Activated naive CD4-positive, alpha-beta T cell treated with anti-CD3 and anti-CD28 coated beads for 36 hours (primary cell): ENCODE measurements at places on chromosomes 12 and 14. TPM values are rescaled to one million over a fixed set of nuclear protein-coding genes. Genes with fewer than 3 reads are reported as not detected.

- no peak for DNase-seq
These were observed 35.1 kb downstream of the ST8SIA1 start for GRCh38 chr12:22299294-22299912.

DNA sequence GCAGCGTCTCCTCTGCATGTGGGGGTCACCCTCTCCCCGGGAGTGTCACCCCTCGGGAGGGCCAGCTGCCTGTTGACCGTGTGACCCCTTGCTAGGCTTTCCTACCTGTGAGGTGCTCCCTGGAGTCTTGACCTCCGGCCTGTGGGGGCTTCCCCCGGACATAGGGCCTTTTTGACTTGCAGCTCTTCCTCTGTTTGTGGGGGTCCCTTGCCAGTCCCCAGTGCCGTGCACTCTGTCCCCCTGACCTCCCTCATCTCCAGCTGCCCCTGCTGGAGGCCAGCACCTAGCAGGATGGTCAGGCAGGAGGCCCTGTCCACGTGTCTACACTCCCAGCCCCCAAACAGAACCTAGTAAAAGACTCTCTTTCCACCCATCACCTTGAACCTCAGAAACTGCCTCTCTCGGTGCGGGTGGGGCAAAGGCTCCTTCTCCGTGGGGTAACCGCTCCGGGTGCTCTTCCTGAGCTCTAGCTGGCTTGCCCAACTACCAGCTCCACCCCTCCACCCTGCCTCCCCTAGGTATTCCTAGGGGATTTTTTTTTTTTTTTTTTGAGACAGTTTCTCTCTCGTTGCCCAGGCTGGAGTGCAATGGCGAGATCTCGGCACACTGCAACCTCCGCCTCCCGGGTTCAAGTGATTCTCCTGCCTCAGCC lies 810 bp downstream of the AACS start:
- DNase-seq, result no peak

DNA sequence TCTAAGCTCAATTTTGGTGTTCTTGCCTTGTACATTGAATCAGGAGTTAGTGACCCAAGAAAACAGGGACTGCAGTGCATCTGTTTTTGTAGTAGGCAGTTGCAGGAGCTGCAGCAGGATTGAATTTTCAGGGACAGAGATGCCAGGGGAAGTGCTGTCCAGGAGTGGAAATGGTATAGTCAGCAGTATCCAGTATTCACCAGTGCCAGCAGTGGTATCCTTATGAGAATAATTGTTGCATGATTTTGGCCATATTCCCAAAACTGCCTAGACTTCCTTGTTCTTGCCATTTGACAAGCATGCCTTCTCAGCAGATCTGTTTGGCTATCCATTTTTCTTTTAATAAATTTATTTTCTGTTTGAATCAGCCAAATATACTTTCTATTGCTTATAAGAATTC lies 18.6 kb upstream of the ABCD2 start:
- DNase-seq, result no peak

- no peak for DNase-seq
These were observed 89.0 kb upstream of the BCL11B start for GRCh38 chr14:99360774-99361595.

GRCh38 chr12:132158677-132159554 lies 14.7 kb downstream of the NOC4L start:
- DNase-seq, result no peak

- no peak for DNase-seq
These were observed 42.1 kb upstream of the GPR132 start for GRCh38 chr14:105107351-105107750.

GRCh38 chr12:62006076-62006732 lies 254.0 kb upstream of the USP15 start:
- peak; percentile 43 for DNase-seq

- DNase-seq, result peak; percentile 68
These were observed 20.5 kb upstream of the GUCY2C start for GRCh38 chr12:14716848-14717444.

DNA sequence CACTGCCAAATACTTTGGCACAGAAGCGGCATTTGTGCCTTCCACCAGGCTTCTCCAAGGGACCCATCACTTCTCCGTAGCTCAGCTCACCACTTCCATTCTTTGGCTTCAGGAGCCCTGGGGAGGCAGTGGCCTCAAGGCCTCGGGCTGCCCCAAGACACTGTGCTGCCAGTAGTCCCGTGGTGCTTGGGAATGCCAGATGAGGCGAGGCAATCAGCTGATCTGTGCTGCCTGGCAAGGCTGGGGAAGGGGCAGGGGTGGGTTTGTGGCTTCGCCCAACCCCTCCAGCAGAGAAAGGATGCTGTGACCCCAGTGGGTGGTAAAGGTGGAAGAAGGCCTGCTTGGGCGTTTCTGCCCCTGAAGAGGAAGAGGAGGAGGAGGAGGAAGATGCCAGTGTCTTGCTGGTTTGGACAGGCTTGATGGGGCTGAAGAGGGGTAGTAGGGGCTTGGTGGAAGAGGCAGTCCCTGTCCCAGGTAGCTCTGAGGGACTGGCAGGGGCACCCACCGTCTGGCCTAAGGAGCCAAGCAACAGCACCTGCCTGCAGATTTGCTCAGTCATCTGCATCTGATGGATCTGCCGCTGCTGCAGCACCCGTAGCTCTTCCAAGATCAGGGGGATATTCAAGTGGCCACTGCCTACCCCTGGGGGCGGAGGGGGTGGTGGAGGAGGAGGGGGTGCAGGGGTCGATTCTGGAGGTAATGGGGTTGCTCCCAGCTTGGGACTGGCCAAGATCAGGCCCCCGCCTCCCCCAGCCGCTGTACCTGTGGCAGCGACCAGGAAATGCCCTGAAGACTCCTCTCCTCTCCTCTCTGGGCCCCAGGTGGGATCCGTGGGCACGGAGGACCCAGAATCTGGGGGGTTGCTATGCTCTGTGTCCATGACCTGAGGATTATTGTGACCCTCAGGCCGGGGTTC lies 1.3 kb downstream of the SALL2 start:
- no peak for DNase-seq

DNA sequence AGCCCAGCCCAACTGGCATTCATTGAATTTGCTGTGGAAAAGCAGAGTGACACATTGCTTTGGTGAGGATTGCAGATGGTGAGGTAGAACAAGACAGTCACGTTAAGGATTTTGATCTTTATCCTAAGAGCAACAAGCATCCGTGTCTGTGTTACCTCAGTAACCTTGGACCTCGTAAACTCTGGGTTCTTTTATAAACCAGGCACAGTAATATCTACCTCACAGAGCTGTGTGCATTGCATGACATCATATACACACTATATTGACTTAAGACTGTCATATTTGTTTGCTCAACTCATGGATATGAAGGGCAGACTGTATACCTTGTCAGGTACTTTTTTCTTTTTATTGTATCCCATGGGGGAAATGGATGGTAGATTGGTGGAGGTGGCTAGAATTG lies 156.2 kb downstream of the ETV6 start:
- DNase-seq, result no peak

GRCh38 chr14:106087837-106088236 lies 561.5 kb downstream of the TMEM121 start:
- no peak for DNase-seq

IFNG-AS1 gene
- total RNA-seq, result 1.2 TPM

LTB4R2 gene
- 12.2 TPM for total RNA-seq

NT5DC3 gene
- 6.0 TPM for total RNA-seq

GDF3 gene
- not detected for total RNA-seq

SSTR1 gene
- total RNA-seq, result not detected

SPTB gene
- total RNA-seq, result 0.55 TPM

RAPGEF3 gene
- total RNA-seq, result 1.5 TPM

PLCZ1 gene
- not detected for total RNA-seq

KRT2 gene
- not detected for total RNA-seq

SMIM41 gene
- total RNA-seq, result not detected
